Stimulated activated CD4-positive, alpha-beta T cell treated with anti-CD3 and anti-CD28 coated beads, Interleukin-12 subunit alpha, Interleukin-12 subunit beta, amount 100 ng/mL, for 24 hours (primary cell): ENCODE measurements at places on chromosomes 6 and 20.

GRCh38 chr20:45751721-45752120 is 29.6 kb downstream of the SPINT4 start:
- no peak for DNase-seq

DNA sequence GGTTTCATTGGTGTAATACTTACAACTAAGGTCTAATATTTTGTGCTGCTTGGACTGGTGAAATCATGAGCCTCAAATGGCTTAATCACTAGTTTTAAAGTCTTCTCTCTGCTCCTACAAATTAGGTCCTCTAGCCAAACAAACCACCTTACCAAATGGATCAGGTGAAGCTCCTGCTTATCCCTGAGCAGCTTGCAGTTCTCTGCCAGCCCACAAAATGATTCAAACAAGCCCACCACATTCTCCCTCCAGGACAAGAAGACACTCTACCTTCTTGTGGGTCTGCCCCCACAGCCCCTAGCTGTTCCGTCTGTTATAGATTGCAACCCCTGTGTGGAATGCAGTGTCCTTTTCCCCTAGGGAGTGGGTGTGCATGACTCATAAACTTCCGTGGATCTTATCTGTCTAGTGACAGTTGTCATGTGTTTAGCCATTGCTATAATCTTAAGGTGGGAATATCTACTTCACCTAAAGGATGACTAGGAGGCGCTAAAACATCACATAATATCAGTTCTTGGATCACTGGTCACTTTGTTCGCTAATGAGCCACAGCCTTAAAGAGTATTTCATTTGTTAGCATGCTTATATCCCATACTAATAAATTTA is 940.5 kb upstream of the MANEA start:
- no peak for DNase-seq

DNA sequence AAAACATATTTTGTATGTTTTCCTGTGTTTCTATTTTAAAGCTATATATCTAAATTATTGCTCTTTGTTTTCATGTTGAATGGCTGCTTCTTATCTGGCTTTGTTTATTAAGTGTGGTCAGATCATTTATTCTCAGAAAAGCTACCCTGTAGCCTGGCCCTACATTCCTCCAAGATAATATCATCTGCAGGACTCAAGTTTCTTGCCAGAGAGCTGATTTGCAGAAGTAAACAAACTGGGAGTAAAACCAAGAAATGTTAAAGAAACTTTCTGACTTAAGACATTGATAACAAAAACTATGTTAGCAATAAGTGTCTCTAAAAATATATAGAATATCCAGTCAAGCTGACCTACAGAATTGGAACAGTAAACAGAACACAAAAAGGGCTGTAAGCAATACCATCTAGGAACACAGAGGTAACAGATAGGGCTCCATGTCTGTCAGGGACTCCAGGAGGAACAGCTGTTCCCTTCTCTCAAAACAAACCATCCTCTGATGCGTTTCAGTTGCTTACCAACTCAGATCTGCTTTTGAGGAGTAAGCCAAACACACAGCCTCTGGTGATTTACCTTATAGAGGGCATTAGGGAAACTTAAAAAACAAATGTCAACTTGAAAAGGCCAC is 17.5 kb upstream of the CEP85L start:
- no peak for DNase-seq

- no peak for DNase-seq
These were observed 41.2 kb downstream of the PDSS2 start for GRCh38 chr6:107418118-107418517.

GRCh38 chr20:46289432-46289831 is 18.9 kb downstream of the CDH22 start:
- no peak for DNase-seq

GRCh38 chr6:1860756-1861348 is 251.1 kb downstream of the FOXC1 start:
- DNase-seq = no peak

DNA sequence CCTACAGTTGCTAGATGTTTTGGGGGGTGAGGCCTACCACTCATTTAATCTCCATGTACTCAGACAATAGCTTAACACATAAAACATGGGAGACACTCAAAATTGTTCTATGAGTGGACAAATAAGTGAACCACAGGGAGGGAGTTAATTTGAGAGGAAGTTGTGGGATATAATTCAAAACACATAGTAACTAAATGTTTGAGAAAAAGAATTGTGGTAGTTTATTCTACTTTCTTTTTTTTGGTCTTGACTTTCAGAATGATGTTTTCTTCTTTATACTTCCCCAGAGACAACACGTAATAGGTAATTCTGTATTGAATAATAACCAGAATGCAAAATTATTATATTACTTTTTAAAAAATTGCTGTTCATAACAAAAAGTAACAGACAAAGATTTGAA is 453.8 kb downstream of the RFPL4B start:
- no peak for DNase-seq

- no peak for DNase-seq
These were observed 46.0 kb downstream of the GTF2H5 start for GRCh38 chr6:158213925-158214674.

DNA sequence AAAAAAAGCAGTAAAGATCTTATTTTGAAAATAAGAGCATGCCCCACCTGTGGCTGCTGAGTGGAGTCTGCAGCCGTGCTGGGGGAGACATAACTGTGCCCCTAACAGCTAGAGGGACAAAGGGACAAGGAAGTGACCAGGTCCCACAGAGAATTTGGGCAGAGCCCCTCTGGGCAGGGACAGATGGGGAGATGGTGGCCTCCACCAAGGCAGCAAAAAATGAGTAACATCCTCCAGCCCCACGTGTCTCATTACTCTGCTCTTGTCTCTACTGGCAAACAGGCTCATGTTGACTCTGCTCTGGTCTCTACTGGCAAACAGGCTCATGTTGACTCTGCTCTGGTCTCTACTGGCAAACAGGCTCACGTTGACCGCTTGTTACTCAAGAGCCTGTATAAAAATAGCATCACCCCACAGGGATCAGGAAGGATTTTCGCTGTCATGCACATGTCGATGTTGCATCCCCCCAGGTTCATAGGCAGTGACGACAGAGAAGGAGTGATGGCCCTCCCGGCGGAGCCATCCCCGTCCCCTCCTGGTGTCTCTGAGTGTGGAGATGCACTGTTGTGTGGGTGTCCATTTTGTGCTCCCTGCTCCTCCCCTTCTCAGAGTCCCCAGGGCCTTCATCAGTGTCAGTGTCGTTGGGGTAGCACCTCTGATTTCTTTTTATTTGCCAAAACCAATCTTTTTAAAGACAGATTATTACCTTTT is 17.3 kb upstream of the PCMTD2 start:
- DNase-seq = no peak

DNA sequence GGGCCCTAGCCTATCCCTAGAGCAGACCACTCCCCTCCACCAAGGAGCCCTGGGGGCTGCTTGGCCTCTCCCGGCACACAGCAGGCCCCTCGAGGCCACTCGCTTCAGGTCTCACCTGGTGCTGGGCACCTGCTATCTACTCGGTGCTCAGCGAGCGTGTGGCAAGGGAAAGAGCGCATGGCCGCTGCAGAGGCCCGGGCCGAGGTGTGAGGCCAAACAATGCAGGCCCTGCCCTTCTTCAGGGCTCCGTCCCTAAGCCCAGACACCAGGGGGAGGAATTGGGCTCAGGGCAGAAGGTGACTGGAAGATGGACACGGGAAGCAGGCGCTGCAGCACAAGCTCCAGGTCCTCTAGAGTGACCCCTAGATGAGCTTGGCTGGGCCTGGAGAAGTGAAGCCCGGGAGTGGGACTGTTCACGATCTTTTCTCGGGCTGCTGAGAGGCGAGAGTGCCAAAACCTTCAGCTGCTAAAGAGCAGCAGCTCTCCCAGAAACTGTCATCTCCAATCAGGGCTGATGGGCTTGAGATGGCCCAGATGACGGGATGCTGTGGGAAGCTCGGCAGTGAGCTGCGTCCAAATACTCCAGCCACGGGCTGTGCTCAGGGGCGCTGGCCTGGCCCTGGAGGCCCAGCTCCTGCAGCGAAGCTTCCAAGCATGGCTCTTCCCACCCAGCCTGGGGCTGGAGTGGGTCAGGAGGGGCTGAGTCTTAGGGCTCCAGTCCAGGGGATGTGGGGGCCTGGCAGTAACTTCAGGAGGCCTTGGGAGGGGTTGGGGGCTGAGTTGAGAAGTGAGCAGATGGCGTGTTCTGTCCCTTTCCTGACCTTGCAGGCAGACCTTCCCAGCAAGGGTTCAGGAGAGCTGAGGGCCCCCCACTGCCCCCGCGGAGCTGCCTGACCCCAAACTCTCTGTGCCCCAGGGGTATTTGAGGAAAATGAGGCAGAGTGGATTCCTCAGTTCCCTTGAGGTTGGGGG is 43.7 kb downstream of the APCDD1L start:
- no peak for DNase-seq

DNA sequence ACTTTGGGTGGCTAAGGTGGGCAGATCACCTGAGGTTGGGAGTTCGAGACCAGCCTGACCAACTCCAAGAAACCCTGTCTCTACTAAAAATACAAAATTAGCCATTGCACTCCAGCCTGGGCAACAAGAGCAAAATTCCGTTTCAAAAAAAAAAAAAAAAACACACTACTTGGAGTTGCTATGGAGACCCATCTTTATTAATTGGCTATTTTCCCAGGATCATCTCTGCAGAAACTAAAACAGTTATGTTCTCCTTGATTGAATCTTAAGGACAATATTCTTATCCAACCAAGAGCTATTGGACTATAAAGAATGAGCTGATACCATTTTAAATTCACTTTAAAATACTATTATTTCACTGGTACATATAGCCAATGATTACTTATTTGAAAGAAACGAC is 14.7 kb downstream of the AKIRIN2 start:
- no peak for DNase-seq

DNA sequence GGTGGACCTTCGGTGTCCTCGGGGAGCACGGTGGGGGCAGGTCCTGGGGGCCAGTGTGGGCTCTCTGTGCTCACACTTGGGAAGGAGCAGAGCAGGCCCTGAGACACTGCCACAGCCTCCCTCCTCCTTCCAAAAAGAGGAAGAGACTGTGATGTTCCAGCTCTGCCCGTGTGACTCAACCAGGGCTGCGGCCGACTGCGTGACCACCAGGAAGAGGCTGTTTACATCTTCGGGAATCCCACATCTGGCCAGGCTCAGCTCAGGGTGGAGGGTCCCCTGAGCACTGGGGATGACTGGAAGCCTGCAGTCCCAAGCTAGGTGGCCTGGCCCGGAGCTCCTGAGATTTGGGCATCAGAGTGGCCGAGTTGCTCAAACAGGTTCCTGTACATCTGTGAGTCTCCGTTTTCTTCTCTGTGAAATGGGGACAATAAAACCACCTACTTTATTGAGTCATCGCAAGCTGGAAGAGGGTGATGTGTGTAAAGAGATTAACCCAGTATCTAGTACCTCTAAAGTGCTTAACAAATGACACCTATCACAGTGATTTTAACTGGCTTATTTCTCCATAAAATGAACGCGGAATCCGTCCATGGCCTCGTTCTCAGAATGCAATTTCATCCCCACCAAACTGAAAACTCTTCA is 242.1 kb downstream of the DLL1 start:
- no peak for DNase-seq
